Neural crest cell (in vitro differentiated cells): ENCODE measurements at places on chromosomes 6 and 20. TPM values are rescaled to one million over a fixed set of nuclear protein-coding genes. Genes with fewer than 3 reads are reported as not detected.

DNA sequence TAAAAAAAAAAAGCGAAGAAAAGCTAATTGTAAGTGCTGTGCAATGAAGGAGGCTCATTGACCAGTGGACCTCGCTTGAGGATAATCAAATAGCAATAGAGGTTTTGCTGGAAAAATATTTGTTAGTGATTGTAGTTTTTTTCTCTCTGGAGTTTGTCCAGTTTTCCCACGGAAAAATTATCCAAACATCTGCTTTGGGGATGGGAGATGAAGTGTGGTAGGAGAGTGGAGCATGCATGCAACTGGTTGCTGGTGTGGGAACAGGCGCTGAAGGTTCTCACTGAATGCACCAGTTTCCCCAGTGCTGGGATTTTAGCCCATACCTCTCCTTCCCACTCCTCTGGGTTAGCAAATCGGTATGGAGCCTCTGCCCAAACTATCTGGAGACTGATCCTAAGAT is 281.7 kb upstream of the TAB2 start:
- H3K27me3 ChIP-seq: no peaks in the 10 kb centered on the region
- H3K4me3 ChIP-seq: no peak overlapping the region
- no peak for DNase-seq
- H3K36me3 ChIP-seq: no peaks in the 10 kb centered on the region
- peaks cover 27% of the 10 kb centered on the region for H3K4me1 ChIP-seq

LHFPL5 gene
- total RNA-seq: not detected in 2 replicates

DNA sequence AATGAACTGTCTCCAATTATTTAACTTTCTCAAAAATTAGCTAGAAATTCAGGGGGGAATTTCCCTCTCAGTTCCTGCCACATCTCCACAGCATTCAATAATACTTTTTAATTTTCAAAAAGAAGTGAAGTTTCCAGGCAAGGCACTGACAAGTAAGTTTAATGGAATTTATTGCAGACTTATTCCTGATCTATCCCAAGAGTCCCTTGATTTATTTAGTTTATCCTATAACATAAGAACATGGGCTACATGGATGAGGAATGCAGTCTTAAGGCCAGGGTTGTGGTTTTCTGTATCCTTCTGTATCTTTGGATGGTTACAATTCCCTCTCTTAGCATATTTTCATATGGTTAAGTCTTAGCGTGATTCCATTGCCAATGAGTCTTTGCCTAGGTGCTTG is 126.5 kb downstream of the TSHZ2 start:
- H3K27ac ChIP-seq: no peak overlapping the region
- H3K4me1 ChIP-seq: peaks cover 17% of the 10 kb centered on the region
- no peaks in the 10 kb centered on the region for H3K36me3 ChIP-seq
- H3K4me3 ChIP-seq: no peak overlapping the region
- H3K27me3 ChIP-seq: no peaks in the 10 kb centered on the region

BICRAL gene
- total RNA-seq: 6.2 and 6.7 TPM in 2 replicates

CRIP3 gene
- 2.0 and 2.6 TPM in 2 replicates for total RNA-seq

DNA sequence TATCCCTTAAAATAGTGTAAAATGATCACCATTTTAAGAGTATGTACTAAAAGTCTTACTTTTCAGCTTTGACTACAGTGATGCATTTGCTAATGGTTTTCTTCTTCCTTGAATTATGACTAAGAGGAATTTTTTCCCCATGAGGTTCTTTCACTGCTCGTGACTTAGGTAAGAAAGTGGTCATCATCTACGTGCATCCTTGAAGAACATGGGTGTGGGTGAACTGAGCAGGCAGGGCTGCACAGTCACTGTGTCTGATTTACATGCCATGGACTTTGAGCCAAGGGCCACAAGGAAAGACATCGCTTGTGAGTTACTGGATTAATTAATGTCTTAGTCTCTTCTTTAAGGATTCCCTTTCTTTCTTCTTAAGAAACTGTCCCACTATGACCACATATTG is 33.3 kb downstream of the NQO2 start:
- H3K4me3 ChIP-seq: no peak overlapping the region
- peaks cover 2% of the 10 kb centered on the region for H3K36me3 ChIP-seq
- no peaks in the 10 kb centered on the region for H3K27me3 ChIP-seq
- no peak for DNase-seq

SLC22A23 gene
- 12.5 and 14.6 TPM in 2 replicates for total RNA-seq

DNA sequence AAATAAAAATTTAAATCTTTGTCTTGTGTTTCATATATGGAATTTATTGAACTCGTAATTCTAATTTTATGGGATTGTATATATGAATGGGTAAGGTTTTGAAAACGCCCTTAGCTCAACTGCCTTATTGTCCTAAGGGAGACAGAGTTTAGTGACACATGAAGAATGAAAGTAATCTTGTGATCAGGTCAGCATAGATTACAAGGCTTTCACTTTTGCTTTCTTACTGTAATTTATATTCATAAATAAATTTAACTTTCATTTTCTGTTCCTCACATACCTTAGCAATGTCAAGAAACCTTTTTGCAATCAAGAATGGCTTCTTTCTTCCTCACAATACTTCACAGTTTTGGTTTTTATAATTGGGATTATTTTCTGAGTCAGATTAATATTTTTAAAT is 14.4 kb downstream of the KPNA5 start:
- no peak overlapping the region for H3K4me3 ChIP-seq
- no peak overlapping the region for H3K27ac ChIP-seq
- H3K36me3 ChIP-seq: peaks cover 14% of the 10 kb centered on the region
- no peaks in the 10 kb centered on the region for H3K4me1 ChIP-seq
- DNase-seq: no peak

DNA sequence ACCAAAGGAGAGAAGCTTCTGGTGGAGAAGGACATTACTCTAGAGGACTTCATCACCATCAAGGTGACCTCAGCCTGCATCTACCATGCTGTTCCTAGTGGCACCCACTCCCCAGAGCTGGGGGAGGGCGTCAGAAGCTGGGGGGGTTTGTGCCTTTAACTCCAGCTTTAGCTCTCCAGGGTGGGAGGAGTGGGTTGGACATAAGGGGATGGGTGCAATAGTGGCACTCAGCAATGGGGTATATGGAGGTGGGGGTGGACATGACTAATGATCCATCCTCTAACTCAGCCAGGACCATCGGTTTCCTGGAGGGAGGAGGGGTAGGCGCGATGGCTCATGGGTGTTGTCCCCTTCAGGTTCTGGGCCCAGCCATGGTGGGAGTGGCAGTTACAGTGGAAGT is 40.1 kb downstream of the SNRPB start:
- H3K4me3 ChIP-seq: no peak overlapping the region
- no peak for DNase-seq
- H3K27ac ChIP-seq: no peak overlapping the region
- peaks cover 16% of the 10 kb centered on the region for H3K27me3 ChIP-seq

GRCh38 chr6:26199773-26200764 is 112.8 kb downstream of the HFE start:
- peaks cover 12% of the 10 kb centered on the region for H3K36me3 ChIP-seq
- peaks cover 32% of the 10 kb centered on the region for H3K27me3 ChIP-seq
- DNase-seq: no peak
- peak overlapping the region; percentile 98 for H3K4me3 ChIP-seq

RNF144B gene
- total RNA-seq: 0.23 and 0.59 TPM in 2 replicates

TEAD3 gene
- total RNA-seq: 18.0 and 19.2 TPM in 2 replicates
